Tibial nerve (tissue), 4 donors: ENCODE measurements at places on chromosomes 6 and 20. TPM values are rescaled to one million over a fixed set of nuclear protein-coding genes. Genes with fewer than 3 reads are reported as not detected.

DNA sequence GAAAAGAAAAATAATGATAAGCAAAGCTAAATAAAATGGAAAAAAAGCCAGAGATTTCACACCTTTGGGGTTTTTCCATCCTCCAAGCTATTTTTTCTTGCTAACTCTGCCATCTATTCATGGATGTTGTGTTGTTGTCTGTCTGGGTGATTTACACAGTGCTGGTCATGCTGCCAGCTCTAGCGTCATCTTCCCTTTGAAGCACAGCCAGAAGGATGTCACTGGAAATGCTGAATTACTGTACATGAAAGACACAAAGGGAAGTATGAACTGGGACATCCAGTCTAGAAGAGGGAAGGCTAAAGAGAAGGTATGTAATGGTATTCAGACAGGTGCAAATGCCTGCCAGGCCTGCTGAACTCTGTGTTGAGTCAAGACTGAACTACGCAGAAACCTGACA, 241.9 kb upstream of the STXBP5 start:
- no peak for DNase-seq

DNA sequence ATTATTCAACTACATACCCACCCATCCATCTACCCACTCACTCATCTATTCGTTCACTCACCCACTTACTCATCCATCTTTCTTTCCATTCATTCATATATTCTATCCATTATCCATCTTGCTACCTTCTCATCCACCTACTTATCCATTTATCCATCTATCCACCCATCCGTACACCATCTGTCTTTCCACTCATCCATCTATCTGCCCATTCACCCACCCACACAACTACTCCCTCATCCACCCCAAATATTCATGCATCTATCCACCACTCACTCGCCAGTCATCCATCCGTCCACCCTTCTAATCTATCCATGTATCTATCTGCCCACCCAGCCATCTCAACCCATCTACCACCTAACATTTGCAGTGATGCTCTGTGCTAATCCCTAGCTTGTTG, 13.6 kb upstream of the KCNB1 start:
- no peak for DNase-seq

GRCh38 chr6:122947355-122947754, 48.7 kb upstream of the CLVS2 start:
- DNase-seq: no peak

DNA sequence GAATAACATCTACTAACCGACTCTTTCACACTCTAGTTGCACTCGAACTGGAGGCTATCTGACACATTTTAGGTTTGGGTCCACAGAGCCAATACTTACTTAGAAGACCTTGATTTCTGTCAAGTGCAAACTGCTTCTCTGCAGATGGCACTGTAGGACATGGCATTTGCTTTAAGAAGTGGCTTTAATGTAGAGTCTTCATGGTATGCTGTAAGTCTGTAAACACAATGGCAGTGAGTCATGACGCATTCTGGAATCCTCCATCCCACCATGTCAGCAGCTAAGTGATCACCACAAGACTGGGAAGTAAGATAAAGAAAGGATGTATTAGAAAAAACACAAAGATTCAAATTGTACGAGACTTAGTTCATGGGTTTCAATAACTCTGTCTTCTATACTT, 377.0 kb upstream of the NOX3 start:
- no peak for DNase-seq

DNA sequence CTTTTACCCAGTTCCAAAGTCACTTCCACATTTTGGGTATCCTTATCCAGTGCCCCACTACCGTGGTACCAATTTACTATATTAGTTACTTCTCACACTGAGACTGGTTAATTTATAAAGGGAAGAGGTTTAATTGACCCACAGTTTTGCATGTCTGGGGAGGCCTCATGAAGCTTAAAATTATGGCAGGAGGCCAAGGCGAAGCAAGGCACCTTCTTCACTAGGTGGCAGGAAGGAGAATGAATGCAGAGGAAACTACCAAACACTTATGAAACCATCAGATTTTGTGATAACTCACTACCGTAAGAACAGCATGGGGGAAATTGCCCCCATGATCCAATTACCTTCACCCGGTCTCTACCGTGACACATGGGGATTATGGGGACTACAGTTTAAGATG, 106.7 kb upstream of the SAMD5 start:
- no peak for DNase-seq

VGLL2 gene
- not detected for total RNA-seq

ADGRF5 gene
- 32.4 TPM for total RNA-seq

HUS1B gene
- total RNA-seq: 3.3 TPM

ZNF831 gene
- 0.90 TPM for total RNA-seq

TSBP1 gene
- not detected for total RNA-seq

TSPO2 gene
- total RNA-seq: not detected
